ENCODE measurements at places on chromosomes 1 and 21.

DNA sequence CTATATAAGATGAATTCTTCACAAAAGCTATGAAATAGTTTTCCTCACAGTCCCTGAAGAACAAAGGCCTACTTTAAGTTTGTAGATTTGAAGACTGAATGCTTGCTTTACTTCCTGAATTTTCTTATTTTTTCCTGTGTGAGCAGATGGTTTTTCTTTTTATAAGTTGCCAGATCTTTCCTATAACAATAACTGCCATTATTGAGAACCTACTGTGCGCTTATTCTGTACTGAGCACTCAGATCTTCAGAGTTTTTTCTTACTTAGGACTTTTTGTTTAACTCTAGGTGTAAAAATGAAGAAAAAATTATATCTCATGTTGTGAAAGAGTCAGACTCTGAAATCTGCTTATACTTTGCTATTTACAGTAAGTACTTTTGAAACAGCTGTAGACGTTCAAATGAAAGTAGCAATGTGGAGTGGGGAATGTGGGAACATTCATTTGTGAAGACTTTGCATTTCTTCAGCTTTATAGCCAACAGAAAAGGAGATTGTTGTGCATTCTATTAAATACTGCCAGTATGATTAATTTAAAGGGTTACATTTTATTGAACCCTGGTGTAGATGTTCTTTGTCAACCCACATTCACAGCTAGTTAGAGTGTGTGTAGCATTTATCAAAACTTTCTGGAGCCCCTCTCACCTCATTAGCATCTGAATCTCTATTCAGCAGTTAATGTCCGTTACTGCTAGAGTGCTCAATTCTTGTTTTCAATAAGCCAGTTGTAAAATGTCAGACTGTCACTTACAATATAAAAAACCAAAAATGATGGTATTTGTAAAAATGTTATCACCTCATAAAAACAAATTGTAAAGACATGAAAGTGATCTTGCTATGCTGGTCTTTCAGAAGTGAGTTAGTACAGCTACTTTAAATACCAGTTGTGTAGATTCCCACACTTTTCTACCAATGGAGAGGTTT is 29.0 kb downstream of the NFIA start:
- no peak for DNase-seq

DNA sequence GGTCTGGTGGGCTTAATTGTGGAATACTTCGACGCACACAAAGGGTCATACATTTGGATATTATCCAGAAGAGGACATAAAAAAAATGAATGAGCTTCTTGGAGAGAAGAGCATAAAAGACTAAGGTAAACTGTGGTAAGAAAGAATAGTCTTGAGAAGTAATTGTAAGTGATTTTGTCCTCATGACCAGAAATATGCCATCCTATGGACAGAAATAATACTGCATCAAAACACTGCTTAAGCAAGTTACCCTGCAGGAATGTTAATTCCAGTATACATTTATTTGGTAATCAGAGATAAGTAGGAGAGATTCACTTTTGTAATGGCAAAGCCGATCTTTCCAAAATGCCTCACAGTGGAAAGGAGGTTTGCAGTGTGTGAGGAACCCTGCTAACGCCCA is 111.9 kb downstream of the NRIP1 start:
- DNase-seq = no peak

DNA sequence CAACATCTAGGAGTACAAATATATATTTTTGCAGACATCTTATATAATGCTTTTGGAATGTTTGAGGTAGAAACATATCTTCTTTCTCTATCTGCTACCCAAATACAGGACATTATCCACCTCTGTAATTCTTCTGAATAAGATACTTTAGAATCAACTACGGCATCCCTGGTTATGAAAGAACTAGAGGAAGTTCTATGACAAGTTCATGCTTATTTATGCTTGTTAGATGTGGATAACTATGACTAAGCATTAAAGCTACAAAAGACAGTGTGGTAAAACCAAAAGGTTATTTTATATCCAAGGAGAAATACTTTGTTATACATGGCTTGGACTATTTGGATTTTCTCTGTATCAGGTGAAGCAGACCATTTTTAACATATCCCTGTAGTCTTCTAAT is 894.0 kb downstream of the KCNT2 start:
- DNase-seq = no peak

DNA sequence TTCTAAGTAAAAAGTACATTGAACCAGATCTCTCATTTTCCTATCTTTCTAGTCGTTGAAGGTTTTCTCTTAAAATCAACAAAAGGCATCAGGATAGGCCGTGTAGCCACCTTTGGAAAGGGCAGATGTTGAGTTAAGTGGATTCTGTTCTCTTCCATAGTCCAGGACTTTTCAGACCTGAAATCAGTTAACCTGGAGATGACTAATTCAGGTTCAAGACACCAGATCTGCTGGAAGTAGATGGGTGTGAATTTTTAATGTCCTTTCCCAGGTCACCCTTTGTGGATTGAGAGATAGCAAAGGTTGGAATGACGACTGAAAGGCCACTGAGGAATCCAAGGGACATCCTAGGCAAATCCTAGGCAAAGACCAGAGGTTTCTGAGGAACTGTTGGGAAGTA is 172.8 kb downstream of the DHRS3 start:
- no peak for DNase-seq

- no peak for DNase-seq
These were observed 19.8 kb downstream of the KMO start for GRCh38 chr1:241551759-241552638.

GRCh38 chr1:109252167-109252892 is 3.0 kb downstream of the CELSR2 start:
- DNase-seq = no peak

DNA sequence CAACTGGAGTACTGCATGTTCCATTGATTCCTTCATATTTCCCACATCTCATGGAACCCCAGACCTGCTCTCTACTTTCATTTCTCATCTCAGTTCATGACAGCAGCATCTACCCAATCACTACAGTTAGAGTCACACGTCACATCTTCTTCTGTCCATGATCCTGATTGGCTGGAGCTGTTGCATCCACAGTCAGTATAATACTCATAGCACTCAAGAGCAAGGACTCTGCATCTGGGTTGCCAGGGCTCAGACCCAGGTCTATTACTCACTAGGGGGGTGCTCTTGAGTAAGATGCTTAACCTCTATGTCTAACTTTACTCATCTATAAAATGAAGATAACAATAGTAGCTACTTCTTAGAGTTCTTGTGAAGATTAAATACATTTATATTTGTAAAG is 4.4 kb upstream of the XPR1 start:
- DNase-seq = no peak

DNA sequence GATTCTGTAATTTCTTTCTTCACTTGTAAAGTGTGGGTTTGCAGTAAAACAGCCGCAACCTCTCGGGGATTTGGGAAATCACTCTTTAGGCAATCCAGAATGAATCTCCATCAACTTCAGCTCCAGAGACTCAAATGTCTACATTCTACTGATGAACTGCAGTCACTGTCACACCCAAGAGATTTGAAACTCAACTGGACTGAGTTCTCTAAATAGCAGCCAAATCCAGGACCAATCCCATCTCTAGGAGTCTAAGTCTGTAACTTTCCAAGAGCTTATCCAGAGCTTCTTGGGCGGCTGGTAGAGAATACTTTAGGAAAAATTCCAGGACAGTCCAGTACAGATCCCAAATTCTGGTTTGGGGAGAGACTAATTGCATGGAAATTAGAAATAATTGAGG is 62.9 kb downstream of the ADAMTS1 start:
- DNase-seq = no peak

DNA sequence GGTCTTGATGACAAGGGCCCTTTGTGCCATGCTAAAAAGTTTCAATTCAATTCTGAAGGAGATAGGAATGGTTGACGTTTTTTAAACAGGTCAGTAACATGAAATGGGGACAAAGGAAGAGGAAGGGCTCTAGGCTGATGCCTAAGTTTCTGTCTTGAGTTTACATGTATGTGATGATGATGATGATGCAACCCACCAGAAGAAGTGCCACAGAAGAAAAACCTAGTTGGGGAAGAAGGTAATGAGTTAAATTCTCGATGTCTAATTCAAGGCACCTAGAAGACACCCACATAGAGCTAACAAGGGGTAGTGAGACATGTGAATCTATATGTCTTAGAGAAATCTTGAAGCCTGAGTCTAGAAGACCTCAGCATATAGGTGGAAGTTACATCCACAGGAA is 44.4 kb upstream of the ATP1A1 start:
- DNase-seq = no peak

All from dermis microvascular lymphatic vessel endothelial cell (primary cell).